ENCODE measurements at places on chromosomes 2 and 18.

GRCh38 chr2:18435426-18436037, 124.9 kb downstream of the RDH14 start:
- DNase-seq: peak; percentile 55

DNA sequence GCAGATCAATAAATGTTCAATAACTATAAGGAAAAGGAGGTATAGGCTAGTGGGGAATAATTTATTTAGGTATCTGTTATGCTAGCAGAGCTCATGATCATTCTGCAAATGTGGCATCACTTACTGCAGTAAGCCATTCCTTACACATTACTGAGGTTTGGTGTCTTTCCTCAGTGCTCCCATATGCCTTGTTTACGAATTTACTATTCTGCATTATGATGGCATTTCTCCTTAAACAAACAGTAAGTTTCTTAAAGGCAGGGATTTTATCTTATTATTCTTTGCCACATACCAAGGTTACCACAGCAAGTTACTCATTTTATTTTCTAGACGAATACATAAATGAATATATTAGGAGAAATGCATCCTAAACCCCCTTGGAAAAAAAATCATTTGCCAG, 88.4 kb downstream of the DSEL start:
- DNase-seq: no peak

- DNase-seq: no peak
These were observed 41.1 kb downstream of the FEZ2 start for GRCh38 chr2:36556842-36557241.

DNA sequence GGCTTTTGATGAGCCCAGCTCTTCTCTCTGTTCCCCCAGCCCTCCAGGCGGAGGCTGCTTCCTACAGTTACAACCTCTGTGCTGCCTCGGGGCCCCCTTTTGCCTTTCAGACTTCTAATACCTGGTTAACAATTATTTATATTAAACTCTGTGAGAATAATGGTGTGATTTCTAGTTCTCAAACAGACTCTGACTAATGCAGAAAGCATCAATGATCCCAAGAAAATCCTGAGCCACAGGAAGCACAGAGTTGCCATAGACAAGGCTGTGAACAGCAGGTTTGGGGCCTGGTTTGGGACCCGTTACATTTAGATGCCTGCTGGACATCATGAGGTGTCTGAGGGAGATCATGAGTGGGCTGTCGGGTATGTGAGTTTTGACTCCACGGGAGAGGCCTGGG, 37.4 kb upstream of the MYO3B start:
- no peak for DNase-seq

All from NCI-H345 (cell line).